ENCODE measurements at places on chromosomes 7 and 10.

DNA sequence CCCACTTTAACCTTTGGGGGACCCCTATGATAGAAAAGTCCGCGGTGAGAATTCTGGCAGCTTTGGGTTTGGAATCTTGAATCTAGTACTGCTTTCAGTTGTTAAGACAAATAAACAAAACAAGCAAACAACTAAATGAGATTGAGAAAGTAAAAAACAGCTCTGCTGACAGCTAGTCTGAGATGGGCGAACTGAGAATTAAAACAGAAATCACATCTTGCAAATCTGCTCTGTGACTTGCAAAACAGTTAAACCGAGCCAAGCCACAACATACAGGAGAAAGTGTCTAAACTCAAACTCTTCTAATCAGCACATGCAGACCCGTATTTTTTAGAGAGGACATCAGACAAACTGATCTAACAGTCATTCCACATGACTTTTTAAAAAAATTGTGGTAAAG is 110.4 kb downstream of the SH2D4B start:
- DNase-seq = no peak

GRCh38 chr10:30215141-30215540 is 133.9 kb downstream of the MTPAP start:
- DNase-seq = no peak

DNA sequence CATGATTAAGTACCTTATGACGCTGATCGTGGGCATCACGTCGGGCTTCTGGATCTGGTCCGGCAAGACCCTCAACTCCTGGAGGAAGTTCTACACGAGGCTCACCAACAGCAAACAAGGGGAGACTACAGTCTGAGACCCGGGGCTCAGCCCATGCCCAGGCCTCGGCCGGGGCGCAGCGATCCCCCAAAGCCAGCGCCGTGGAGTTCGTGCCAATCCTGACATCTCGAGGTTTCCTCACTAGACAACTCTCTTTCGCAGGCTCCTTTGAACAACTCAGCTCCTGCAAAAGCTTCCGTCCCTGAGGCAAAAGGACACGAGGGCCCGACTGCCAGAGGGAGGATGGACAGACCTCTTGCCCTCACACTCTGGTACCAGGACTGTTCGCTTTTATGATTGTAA is 2.5 kb downstream of the FZD1 start:
- DNase-seq = no peak

DNA sequence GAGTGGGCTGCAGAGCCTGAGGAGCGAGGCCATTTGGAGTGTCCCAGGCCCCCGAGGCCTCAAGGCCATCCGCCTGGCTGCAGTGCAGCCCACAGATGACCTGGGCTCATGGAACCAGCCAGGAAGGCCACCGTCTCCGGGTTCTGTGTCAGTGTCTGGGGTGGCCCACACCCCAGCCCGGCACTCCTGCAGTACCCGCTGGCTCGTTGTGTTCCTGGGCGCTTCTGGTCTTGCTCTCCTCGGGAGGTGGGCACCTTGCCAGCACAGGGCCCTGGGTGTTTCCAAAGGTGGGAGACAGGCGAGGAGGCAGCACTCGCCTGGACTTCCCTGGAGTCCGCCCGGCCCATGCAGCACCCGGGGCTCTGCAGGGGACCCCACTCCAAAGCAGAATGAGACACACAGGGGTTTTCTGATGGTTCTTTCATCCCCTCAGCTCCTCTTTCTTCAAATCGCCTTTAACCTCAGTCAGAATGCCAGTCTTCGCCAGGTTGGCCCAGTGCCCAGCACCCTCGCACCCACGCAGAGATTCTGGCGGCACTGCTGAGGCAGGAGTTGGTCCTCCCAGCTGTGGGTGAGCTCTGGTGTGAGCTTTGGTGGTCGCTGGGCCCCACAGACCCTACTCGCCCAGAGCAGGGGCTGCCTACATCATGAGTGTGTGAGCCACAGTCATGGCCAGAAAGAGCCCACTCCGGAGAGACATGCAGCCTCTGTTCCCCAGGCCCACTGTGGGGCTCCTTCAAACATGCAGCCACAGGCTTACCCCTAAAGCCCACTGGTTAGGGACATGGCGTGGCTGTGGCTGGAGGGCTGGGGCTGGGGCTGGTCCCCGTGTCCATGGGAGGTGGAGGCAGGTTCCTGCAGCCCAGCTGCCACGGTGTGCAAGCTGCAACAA is 155.7 kb downstream of the EBF3 start:
- DNase-seq = no peak

GRCh38 chr10:133060881-133061280 is 26.8 kb upstream of the ADGRA1 start:
- no peak for DNase-seq

DNA sequence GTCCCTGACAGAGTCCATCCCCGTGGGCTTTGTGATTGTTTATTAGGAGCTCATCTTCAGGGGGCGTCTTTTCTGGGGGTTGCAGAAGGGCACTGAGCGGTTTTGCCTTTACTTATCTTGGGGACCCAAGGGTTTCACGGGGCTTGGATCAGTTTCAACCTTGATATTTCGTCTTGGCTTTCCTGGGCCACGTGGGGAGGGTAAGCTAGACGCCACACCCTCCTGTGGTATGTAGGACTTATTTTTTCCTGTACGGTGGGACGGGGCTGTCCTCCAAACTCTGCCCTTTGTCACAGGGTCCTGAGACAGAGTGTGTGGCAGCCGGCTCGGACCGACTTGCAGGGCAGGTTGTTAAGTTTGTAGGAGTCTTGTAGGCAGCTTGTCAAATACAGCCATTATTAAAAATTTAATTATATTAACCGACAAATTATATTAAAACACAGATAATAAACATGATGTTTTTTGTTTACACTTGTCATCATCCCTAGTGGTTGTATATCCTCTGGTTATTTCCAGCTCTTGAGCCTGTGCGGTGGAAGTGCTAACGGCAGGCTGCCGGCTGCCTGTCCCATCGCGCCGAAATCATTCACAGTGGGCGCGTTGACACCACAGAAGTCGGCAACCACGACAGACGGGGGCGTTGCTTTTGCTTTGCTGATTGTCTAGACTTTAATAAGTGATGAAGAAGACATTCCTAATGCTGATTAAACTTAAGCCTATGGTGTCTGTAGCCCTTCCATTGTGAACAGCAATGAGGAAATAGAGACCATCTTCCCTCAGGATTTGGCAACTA is 193.2 kb downstream of the DNAJB6 start:
- no peak for DNase-seq

DNA sequence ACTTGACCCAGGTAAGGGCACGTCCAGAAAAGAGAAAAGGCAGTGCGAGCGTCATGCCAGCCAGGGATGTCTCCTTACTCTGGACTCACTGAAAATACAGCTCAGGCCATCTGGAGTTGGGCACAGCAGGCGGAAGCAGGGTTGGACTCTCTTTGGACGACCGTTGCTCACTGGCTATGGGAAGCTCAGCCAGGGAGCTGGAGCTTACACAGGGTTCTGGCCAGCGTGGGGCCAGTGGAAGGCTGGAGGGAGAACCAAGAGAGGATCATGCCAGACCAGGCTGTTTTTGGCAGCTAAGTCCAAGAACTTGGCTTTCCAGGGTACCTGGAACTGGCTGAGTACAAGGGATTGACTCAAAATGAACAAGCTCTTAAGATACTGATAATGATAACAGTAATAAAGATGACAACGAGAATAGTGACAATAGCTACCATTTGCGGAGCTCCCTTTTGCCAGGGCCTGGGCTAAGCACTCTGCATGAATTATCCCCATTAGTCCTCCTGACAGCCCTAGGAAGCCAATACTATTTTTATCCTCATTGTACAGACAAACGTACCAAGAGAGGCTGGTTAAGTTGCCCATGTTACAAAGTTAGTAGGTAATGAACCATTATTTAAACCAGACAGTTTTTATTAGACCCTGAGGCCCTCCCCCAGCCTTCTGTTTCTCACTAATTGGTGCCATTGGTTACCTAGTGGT is 177.6 kb downstream of the PTPN20 start:
- DNase-seq = no peak

DNA sequence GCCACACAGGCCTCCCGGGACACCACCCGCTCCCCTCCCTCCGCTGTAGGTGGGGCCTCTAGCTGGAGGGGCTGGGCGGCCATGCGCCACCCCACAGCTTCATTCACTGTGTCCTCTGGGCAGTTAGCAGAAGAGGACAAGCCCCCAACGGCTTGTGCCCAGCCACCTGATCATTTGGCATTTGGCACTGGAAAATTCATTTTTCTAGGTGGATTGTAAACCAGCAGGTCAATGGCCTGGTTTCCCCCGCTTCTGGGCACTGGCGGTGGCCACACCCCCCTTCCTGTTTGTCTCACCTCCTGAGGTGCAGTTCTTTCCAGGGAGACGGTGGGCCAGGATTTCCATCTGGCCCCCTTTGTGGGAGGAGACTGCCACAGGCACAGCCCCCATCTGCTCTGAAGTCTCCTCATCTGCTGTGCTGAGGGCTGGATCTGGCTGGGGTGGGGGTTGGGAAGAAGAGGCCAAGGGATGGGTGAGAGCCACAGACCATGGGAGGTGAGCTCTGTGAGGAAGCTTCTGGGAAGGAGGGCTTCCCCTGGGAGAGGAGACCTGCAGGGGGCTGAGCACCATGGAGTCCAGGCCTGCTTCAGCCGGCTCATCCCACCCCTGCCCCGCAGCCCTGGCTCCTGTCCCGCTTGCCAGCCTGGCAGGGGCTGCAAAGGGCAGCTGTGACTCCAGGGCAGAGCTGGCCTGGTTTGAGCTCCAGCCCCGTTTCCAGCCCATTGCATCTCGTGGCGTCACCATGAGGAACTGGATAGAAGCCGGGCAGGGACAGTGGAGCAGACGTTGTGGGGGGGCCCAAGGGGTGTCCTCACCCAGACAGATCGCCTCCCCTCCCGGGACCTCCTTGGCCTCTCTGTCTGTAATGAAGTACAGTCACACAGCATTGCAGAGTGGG is 40.1 kb upstream of the SLC29A3 start:
- no peak for DNase-seq

- DNase-seq = no peak
Measured at GRCh38 chr10:20916976-20917375, 19.9 kb upstream of the NEBL start.

GRCh38 chr10:74314166-74314565 is 163.1 kb downstream of the ADK start:
- DNase-seq = no peak

DNA sequence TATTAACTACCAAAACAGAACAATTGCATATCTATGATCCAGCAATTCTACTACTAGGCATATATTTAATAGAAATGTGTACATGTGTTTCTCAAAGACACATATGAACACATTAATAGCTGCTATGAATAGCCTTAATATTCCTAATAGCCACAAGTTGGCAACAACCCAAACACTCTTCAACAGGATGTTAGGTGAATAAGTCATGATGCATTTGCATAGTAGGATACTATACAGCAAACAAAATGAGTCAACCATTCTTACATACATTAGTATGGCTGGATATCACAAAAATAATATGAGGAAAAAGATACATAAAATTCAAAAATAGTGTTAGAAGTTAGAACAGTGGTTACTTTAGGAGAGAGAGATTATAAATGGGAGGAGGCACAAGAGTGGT is 26.8 kb upstream of the ZNF746 start:
- DNase-seq = no peak

- no peak for DNase-seq
Measured at GRCh38 chr7:74216361-74216761, 6.6 kb downstream of the LAT2 start.

- no peak for DNase-seq
Measured at GRCh38 chr10:43027331-43027955, 49.4 kb upstream of the RET start.

- DNase-seq = no peak
Measured at GRCh38 chr7:93851536-93851935, 39.0 kb downstream of the TFPI2 start.

DNA sequence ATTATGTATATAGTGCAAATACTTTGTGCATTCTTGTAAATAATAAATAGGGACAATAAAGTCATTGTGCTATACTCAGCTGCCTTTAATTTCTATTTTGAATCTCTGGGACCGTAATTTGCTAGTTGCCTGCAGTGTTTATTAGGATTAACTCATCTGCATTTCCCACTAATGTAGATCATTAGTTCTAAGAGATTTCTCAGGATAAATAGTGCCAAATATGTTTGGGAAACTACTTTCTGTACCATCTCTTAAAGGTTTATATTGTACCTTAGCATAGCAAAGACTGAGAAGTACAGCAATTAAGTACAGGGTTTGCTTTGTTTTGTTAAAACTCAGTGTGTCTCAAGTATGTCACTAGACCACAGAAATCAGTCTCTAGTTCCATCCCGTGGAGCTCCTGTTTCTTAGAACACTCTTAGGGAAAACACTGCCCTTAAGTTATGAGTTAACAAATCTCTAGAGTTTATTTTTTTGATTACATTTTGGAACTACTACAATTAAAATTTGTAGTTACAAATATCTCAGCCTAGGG is 26.0 kb downstream of the ADD3 start:
- no peak for DNase-seq

DNA sequence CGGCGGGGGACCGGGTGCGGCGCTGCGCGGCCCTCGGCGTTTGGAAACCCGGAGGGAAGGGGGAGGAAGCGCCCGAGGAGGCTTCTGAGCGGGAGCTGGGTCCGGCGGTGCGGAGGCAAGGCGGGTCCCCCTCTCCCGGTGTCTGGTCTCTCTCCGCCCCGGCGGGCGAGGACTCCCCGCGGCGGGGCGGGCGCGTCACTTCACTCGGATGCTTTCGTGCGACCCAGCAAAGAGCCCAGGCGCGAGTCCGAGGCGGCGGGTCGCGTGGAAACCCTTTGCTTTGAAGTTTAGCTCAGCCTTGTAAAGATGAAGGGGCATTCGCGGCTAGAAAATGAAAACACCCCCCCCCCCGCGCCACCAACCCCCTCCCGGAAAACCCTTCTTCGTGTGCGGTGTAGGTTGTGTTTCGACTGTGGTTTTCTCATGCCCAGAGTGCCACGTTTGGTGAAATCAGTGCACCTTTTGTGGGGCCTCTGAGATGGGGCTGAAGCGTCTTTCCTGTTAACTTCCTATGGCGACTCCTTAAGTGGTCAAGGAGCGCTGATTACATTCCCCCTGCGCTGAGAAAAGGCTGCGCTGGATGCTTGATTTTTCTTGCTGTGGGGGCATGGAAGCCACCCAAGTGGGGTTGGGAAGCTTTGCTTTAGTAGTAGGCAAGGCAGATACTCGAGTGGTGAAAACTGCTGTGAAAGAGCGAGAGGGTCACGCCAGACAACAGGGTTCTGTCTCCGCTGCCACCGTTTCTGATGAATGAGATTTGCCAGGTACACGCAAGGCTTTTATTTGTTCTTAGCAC is 876 bp downstream of the GNAI1 start:
- DNase-seq = no peak

All from activated T-helper 9 cell treated with anti-CD3 and anti-CD28 coated beads, Interleukin-2, amount 50 U/mL, for 16 hours (primary cell).